ENCODE measurements at places on chromosomes 16 and 17.
A peak's percentile ranks its signal among the peaks of the same experiment; 100 is the strongest.

DNA sequence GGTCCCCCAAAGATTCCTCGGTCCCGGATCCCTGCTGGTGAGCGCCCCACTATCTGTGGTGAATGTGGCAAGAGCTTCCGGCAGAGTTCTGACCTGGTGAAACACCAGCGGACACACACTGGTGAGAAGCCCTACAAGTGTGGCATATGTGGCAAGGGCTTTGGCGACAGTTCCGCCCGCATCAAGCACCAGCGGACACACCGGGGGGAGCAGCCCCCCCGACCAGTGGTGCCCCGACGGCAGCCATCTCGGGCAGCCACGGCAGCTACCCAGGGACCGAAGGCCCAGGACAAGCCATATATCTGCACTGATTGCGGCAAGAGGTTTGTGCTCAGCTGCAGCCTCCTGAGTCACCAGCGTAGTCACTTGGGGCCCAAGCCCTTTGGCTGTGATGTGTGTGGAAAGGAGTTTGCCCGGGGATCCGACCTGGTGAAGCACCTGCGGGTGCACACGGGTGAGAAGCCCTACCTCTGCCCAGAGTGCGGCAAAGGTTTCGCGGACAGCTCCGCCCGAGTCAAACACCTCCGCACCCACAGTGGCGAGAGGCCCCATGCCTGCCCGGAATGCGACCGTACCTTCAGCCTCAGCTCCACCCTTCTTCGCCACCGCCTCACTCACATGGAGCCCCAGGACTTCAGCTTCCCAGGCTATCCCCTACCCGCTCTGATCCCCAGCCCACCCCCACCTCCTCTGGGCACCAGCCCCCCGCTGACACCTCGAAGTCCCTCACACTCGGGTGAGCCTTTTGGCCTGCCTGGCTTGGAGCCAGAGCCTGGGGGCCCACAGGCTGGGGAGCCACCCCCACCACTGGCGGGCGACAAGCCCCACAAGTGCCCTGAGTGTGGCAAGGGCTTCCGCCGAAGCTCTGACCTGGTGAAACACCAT, 2.8 kb downstream of the ZNF48 start:
- no peak for DNase-seq

DNA sequence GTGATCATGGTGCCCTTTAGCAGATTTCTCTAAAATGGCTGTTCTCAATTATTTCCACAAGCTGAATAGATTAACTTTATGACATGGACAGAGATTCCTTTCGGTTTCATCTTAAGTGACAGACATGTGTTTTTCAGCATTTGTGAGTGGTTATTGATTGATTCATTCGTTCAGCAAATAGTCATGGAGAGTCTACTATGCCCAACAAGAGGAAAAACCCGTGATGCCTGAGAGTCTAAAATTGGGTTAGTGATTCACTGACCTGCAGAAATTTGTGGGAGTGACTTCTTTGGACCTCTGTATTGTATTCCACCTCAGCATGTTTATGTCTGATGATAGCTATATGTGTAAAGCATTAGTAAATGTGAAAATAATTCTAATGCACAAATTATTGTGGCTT, 28.0 kb upstream of the DUSP14 start:
- DNase-seq = no peak

DNA sequence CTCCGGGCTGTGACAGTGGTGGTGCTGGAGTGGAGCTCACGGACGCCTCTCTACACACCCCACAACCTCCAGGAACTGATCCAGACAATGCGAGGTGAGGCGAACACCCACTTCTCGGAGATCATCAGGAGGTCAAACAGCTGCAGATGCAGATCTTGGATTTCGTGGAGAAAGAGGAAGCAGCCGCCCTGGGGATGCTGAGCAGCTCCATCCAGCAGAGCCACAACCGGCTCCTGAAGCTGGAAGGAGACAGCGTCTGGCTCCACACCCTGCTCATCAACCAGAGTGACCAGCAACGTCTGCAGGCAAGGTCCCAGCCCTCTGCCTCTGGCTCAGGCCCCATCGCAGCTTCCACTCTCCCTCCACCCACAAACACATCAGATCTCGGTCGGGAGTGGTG, 13.2 kb upstream of the SLC16A5 start:
- peak; percentile 52 for DNase-seq

DNA sequence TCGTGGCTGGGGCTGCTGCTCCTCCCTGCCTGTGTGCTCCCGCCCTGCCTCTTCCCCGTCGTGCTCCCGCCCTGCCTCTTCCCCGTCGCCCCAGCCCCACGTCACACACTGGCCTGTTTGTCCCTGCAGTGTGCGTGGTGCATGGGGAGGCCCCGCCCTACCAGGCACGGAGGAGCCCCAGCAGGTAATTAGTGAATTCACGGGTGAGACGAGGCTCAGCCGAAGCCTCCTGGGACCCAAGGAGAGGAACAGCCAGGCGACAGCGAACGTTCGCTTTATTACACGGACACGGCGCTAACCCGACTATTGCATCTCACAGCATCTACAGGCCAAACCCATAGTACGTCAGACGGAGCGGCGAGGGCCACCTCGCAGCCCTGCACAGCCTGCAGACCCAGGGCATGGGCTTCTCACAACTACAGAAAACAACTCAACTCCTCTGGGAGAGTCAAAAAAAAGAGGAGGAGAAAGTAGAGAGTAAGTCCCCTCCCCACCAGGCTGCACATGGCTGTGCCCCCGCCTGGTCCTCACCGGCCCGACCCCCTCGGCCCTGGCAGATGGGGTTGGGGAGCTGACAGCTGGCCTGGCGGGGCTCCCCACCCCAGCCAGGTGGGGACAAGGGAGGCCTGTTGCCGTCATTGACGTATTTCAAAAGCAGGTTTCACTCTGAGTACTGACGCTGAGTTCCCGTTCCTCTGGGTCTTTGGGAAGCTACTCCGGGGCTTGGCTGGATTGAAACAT, 4.3 kb upstream of the PABPN1L start:
- DNase-seq = no peak

GRCh38 chr16:2769675-2770056, 7.4 kb downstream of the ELOB start:
- DNase-seq = no peak

GRCh38 chr17:35129154-35129972, 7.9 kb downstream of the FNDC8 start:
- peak; percentile 76 for DNase-seq

- no peak for DNase-seq
Observed at GRCh38 chr17:68820825-68821481, 134.2 kb downstream of the ABCA8 start.

- DNase-seq = no peak
Observed at GRCh38 chr17:7382901-7383300, 2.0 kb downstream of the TNK1 start.

DNA sequence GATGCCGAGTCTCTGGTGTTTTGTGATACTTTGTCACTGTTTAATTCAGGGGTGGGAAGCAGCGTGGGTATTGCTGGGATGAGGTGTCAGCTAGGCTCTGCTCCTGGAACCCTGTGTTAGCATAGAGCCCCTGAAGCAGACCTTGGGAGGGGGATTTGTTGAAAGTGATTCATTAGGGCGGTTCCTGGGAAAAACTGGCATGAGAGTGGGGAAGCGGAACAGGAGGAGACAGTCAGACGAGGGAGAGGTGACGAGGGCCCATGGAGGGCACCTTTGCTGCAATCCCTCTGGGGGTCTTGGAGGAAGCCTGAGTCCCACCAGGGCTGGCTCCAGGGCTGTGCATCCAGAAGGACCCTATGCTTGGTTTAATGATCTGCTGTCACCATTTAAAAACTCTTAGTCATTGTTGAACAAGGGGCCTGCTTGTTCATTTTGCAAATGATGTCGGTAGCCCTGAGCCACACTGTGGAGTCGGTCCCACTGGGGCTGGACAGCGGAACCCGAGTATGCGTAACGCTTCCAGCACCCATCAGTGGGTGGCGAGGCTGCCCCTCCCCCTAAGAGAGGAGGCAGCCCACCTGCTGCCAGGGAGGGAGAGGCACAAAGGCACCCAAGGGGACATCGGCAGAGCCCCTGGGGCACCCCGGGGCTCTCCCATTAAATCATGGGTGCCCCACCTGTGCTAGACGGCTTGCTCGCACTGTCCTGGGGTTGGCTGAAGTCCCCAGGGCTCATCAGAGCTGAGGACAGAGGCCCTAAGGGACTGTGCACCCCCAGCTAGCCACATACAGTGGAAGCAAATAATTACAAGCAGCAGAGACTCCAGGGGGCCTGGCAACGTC, 35.4 kb downstream of the WFDC1 start:
- DNase-seq = no peak

DNA sequence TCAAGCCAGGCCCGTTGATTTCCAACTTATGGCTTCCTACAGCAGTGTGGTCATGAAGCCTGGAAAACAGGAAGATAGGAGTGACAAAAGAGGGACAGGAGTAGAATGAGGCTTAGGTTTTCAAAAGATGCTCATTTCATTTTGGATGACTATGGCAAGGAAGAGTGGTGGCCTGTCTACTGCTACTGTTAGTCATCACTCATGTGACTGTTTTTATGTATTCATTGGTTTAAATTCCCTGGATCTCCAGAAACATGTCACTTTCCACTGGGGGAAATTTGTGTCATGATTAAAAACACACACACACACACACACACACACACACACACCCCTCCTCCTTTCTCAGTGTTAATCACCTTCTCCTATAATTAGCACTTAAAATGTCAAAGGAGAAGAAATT, 1.1 kb upstream of the CYLD start:
- DNase-seq = no peak

GRCh38 chr16:10625595-10626357, 45.4 kb upstream of the EMP2 start:
- DNase-seq = no peak

GRCh38 chr17:34458266-34458665, 95.2 kb upstream of the CCL1 start:
- DNase-seq = no peak

DNA sequence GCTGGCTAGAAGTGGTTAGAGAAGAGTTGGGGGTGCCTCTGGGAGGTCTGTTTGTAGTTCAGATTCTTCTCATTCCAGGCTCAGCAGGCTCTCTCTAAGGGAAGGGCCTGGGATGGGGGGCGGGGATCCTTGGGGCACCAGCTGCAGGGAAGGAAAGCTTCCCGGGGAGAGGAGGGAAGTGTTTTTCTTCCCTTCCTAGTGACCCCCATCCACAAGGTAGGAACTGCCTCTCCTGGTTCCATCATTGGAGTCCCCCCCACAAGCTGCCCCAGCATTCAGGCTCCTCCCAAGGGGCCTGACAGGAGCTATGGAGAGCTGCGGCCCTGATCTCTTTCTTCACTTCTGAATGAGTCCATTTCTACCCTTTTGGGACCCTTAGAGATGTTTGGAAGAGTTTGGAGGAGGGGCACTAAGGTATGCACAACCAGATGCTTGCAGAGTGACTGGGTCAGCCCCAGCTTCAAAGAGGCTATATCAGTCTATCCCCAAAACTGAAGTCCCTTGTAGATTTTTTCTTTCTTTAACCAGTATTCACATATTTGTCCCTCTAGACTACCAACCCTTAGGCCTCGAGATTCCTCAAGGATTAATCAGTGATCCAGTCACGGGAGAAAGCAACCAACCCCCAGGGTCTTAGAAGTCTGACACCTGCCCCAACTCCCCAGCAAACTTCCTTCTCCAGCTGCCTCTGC, 13.9 kb upstream of the FZD2 start:
- DNase-seq = peak; percentile 93

DNA sequence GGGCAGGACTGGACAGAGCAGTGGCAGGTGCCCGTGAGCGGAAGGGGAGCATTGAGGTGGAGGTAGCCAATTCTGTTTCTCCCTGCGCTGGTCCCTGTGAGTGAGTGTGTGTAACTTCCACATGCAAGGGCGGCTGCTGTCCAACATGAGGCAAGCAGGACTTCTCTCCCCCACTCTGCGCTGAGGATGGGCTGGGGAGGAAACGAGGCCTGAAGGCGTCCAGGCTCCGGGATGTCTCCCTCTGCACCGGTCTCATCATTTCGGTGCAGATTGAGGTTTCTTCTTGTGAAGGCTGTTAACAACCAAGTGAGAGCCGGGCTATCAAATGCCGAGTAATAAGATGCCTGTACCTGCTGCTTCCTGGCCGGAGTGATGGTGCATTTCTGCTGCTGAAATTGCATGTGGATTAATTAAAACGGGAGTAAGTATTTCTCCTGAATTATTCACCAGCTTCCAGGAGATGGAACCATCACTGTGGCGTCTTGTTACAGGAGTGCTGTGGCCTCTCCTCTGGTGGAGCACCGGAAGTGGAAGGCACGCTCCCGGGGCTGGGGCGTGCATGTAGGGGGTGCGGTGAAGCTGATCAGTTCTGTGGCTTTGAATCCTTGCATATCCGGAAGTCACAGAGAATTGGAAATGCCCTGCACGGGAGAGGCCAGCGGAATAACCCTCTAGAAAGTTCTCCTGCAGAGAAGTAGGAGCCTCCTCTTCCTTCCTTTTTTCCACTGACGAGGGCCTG, 41.7 kb upstream of the MGAT5B start:
- DNase-seq = no peak

DNA sequence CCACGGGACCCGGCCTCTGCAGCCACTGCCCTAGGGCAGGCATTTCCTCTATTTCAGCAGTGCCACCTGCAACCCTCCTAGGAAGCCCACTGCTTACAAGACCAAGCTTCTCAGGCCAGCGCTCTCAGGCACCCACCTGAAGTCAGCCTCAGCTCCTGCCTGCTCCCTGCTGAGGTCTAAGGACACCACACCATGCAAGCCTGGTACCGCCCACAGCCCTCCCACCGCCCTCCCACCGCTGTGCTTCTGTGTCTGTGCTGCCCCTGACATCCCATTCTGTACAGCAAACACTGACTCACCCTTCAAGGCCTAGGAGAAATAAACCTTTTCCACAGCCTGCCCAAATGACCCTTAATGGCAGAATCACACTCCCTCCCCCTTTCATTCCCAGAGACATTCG, 6.3 kb downstream of the CLUH start:
- DNase-seq = no peak

DNA sequence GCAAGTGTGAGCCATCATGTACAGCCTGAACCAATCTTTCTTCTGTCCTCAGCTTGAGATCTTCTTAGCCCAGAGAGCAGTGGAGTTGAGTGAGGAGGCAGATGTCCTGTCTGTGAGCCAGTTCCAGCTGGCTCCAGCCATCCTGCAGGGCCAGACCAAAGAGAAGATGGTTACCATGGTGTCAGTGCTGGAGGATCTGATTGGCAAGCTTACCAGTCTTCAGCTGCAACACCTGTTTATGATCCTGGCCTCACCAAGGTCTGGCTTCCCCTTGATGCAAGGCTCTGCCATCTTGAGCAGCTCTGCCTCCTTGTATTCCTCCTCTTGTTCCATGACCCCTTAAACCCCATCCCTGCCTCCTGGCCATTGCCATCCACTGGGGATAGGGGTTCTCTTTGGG, 9.6 kb downstream of the CDK5RAP3 start:
- no peak for DNase-seq

- DNase-seq = no peak
Observed at GRCh38 chr16:4309102-4309832, 6.6 kb upstream of the GLIS2 start.

DNA sequence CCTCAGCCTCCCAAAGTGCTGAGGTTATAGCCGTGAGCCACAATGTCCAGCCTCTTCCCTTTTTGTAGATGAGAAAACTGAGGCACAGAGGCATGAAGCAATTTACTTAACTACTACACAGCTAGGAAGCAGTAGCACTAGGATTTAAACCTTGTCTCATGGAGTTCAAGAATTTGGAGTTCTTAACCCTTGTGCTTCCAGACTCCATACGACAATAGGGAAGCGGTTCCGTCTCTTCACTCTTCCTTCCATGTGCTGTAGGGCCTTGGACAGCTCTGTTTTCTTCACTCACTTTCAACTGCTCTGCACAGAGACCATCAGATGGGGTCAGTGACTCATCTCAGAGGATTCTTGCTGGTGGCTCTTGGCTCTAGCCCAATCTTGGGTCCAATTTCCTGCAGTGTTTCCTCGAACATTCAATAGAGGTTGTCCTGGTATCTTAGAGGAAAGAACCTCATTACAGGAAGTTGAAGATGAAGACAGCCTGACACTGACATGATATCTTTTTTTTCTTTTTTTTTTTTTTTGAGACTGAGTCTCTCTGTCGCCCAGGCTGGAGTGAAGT, 19.3 kb downstream of the ITGAL start:
- peak; percentile 22 for DNase-seq

All from umbilical cord (tissue), 2 donors.